ENCODE measurements at places on chromosomes 12 and 14.

GRCh38 chr12:131222329-131223139 is 268.8 kb downstream of the ADGRD1 start:
- no peak for DNase-seq

DNA sequence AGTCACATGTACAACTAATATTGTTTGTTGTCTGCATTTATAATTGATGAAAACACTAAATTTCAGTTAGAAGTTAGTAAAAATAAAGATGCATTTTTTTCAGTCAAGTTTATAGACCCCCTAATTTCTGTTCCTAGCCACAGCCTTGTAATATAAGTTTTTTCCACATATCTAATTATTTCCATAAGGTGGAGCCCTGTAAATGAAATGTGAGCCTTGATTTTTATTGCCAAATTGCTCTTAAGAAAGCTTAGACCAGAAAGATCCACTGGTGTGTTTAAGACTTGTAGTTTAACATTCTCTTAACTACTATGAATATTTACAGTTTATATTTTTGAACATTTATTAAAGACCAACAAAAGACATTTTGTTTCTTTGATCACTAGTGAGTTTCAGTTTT is 322.1 kb upstream of the RGS6 start:
- no peak for DNase-seq

GRCh38 chr12:95124106-95124505 is 50.7 kb upstream of the NR2C1 start:
- no peak for DNase-seq

DNA sequence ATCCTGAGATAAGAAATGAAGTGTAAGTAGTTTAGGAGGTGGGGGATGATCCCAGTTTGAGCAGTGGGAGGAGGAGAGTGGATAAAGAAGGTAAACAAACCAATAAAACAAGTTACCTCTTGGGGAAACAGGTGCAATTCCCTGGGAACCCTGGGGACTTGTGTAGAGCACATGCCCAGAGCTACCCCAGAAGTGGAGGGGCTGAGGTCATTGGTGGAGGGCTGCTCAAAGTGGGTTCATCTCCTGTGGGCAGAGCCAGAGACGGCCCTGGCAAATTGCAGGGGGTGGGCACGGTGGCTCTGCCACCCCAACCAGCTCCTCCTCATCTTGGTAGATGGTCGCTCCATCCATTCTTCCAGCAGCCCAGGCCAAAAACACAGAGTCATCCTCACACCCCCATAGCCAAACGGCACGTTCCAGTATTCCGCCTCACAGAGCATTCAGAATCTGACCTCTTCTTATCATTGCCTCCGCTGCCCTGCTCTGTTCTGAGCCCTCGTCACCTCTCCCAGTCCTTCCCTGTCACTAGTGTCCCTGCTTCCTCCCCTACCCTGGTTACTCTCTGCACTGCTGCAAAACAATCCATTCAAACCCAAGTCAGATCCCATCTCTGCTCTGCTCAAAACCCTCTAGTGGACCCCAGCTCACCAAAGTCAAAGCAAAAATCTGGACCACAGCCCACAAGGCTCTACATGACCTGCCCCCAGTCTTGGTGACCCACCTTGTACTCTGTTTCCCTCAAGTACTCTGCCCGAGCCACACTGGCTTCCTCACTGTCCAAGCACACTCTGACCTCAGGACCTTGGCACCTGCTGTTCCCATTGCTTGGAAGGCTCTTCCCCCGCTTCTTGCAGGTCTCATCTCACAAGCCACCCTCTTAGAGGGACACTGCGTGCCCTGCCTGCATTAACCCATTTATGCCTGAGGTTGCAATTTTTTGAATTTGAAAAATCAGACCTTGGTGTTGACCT is 5.5 kb downstream of the CYP46A1 start:
- DNase-seq = no peak

DNA sequence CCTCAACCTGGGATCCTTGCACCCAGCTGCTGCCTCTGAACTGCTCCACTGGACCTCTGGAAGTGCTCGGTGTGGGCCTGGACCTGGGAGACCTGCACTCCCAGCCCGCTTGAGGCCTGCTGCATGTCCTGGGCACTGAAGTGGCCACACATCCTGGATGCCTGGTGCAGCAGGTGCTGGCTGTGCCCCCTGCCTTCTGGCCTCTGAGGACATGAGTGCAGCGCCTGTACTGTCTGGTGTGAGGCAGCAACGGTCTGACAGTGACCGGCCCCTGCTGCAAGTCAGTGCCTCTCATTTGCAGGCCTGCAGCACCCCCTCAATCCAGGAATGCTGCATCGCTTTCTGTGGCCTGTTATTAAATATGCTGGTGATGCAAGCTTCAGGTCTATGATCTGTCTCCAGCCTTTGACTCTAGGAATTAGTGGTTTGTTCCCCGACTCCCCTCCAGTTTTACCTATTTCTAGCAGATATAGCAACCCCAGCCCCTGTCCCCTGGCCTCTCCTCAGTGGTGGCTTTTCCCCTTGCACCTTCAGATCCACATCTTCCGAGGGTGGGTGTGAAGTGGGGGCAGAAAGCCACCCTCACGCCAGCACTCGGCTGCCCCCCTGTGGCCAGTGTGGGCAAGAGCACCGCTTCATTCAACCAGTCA is 3.6 kb downstream of the SMIM41 start:
- peak; percentile 75 for DNase-seq

DNA sequence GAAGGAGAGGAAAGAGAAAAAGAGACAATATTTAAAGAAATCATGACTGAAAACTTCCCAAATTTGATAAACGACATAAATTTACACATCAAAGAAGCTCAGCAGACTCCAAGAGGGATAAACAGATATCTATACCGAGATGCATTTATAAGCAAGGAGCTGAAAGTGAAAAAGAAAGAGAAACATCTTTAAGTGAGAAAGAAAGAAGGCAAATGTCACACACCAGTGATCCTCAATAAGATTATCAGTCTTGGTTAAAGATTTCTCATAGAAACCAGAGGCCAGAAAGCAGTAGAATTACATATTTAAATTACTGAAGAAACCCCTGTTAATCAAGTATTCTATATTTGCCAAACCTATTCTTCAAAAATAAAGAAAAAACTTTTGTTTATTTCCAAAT is 424.2 kb downstream of the SLC16A7 start:
- no peak for DNase-seq

- DNase-seq = peak; percentile 8
Measured at GRCh38 chr14:64541261-64541971, 875 bp downstream of the HSPA2 start.

GRCh38 chr14:65444230-65444629 is 31.7 kb downstream of the FUT8 start:
- no peak for DNase-seq

- DNase-seq = no peak
Measured at GRCh38 chr12:79435742-79436141, 255.0 kb downstream of the PAWR start.

- no peak for DNase-seq
Measured at GRCh38 chr12:33012226-33012625, 115.6 kb upstream of the PKP2 start.

GRCh38 chr14:23168246-23168645 is 15.2 kb downstream of the SLC7A8 start:
- no peak for DNase-seq

- DNase-seq = no peak
Measured at GRCh38 chr12:33752854-33753253, 269.4 kb upstream of the ALG10 start.

- no peak for DNase-seq
Measured at GRCh38 chr14:38074754-38075153, 132.9 kb upstream of the SSTR1 start.

GRCh38 chr12:81530352-81530751 is 228.8 kb downstream of the PPFIA2 start:
- no peak for DNase-seq

DNA sequence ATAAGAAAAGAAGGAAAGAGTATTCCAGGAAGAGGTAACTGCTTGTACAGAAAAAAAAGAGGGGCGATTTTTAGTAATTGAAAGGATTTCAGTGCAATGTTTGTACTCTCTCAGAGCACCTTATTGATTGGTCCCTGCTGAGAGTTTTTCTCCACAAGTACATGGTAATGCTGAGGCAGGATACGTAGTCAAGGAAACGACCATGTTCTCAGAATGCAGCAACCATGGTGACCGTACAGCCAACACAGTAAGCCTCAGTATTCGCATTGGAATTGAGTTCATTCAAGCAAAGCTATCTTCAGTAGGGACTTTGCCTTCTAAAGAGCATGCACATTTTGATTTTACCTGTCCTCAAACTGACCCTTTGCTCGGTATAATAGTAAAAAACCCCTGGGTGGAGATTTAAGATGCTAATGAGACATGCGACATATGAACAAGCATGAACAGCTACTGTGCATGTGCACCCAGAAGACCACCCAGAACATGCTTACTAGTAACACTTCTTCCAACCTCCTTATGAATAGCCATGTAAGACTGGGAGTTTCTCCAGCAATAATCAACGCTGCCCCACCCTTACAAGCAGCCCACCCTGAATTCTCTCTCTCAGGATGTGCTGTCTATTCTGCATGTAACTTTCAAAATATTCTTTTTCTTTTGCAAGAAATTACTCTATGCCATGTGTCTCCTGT is 6.2 kb upstream of the SLC41A2 start:
- no peak for DNase-seq

DNA sequence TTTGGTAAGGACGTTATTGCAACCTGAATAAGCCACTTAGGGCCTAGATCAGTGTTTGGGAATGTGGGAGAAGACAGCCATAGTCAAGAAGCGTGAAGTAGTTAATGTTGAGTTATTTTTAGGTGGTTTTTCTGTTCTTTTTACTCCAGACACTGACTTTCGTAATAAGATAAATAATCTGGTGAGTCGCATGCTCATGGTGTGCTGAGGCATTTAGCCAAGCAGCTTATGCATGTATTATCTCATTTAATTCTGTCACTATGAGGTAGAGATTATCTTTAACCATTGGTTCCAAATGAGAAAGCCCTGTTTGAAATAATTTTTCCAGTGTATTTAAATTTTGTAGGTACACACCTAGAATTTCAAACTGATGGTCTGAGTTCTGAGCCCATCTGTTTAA is 67.3 kb downstream of the RCOR1 start:
- no peak for DNase-seq

DNA sequence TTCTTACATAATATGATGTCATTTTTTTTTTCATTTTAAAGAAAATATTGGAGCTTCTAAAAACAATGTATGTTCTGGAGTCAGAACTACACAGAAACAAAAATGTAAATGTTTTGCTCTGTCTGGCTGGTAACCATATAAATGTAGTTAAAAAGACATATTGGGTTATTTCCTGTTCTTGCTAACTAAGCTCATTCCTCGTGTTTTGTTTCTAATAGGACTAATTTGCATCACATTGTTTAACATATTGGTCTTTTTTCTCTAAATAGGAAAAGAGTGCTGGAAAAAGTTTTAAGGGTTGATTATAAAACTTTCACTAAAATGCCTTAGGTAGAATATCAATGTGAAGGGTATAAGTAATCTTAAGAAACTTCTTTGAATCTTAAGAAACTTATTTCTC is 221.3 kb downstream of the SLC6A15 start:
- no peak for DNase-seq

- DNase-seq = no peak
Measured at GRCh38 chr14:92461891-92462290, 51.7 kb upstream of the RIN3 start.

GRCh38 chr14:95316821-95317220 is 2.9 kb downstream of the CLMN start:
- DNase-seq = no peak

GRCh38 chr14:40216976-40217375 is 784.7 kb upstream of the FBXO33 start:
- DNase-seq = no peak

GRCh38 chr12:108215458-108215857 is 86.4 kb downstream of the WSCD2 start:
- no peak for DNase-seq

DNA sequence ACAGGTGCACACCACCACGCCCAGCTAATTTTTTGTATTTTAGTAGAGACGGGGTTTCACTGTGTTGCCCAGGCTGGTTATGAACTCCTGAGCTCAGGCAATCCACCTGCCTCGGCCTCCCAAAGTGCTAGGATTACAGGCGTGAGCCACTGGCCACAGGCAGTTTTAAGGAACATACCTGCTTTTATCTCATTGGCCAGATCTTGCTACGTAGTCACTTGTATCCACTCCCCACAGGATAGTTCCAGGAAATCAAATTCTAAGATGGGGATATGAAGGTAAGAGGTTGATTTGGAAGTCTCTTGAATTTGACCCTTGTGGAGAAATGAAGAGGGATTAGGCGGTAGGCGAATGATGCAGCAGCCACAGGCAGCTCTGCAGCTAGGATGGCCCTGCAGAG is 8.8 kb upstream of the PLEKHG6 start:
- DNase-seq = no peak

DNA sequence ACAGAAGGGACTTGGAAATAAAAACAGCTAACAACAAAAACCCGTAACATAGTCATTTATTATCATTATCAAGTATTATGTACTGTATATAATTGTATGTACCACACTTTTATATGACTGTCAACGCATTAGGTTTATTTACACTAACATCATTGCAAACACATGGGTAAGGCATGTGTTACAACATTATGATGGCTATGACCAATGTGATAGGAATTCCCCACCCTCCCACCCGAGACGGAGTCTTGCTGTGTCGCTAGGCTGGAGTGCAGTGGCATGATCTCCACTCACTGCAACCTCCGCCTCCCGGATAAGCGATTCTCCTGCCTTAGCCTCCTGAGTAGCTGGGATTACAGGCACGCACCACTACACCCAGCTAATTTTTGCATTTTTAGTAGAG is 82.6 kb downstream of the ERC1 start:
- no peak for DNase-seq

DNA sequence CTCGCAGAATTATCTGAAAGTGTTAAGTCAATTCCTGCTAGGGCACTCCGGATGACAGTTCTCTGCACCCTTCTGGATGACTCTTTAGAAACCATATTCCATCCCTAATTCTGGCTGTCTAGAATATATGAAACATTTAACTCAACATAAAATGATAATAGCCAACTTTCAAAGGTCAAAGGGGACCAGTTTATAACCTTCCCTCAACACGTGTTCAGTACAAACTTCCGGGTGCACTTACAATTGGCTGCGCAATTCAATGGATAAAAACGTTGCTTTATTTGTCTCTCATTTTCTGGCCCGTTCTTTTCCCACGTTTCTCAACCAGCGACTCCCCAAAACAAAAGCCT is 1.3 kb downstream of the SBNO1 start:
- no peak for DNase-seq

DNA sequence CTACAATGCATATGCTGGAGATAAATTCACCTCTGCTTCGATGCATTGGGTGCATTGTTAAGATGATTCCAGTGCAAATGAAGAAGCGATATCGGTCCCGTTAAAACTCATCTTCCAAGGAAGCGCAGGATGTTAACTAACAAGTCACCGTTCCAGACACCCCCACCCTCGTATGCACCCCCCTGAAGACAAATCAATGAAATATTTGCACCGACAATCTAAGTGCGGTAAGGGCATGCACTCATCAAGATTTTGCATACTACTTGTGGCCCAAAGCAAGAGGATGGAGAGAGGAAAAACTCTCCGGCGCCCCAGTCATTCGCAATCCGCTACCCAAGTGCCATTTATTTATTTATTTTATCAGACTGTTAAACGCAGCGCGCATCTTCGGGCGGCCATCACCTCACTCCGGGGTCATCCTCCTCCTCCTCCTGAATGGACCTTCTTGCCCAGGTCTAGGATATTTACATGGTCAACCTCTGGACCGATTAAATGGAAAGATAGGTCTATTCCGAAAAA is 1.2 kb downstream of the NOVA1 start:
- no peak for DNase-seq

Measured in stimulated activated CD4-positive, alpha-beta T cell treated with anti-CD3 and anti-CD28 coated beads, Interleukin-2, amount 100 ng/mL, for 24 hours (primary cell).